ENCODE measurements at places on chromosomes 13 and 19.
A peak's percentile ranks its signal among the peaks of the same experiment; 100 is the strongest.

GRCh38 chr19:9741476-9742171, 26.9 kb downstream of the ZNF846 start:
- DNase-seq, result no peak

- DNase-seq, result no peak
Measured at GRCh38 chr13:52600666-52601065, 41.6 kb upstream of the HNRNPA1L2 start.

GRCh38 chr13:35388441-35389355, 87.8 kb downstream of the MAB21L1 start:
- DNase-seq, result peak; percentile 36

DNA sequence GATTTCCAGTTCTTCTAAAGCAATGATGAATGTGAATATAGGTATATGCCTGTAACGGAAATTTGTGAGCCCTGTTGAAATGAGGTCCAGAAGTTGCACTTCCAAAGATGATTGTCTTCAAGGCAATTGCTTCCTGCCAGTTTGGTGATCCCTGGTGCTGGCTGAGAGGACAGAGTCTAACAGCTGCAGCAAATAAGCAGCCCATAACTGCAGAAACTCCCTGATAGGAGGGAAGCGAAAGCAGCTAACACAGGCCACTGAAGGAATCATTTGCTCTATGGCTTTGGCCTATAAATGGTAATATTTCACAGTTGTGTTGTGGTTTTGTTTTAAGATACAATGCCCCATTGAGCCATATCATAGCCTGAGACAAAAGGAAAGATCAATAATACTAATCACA, 451.5 kb upstream of the MIR17HG start:
- no peak for DNase-seq

DNA sequence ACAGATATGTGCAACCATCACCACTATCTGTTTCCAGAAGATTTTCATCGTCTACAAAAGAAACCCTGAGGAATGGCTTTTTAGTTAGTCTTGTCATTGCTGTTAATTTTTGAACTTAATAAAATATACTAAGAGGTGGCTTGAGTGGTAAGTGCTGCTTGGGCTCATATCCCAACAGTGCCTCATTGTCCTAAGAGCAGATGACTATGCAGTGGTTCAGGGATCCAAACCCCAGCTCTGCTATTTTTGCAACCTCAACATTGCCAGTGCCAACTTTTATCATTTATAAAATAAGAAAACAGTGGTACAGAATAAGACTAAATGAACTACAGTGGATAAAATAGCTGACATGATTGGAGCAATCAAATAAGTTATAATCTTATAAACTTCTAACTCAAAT, 123.2 kb upstream of the SLC7A1 start:
- DNase-seq, result no peak

GRCh38 chr13:32264407-32264806, 50.8 kb downstream of the ZAR1L start:
- peak; percentile 38 for DNase-seq

DNA sequence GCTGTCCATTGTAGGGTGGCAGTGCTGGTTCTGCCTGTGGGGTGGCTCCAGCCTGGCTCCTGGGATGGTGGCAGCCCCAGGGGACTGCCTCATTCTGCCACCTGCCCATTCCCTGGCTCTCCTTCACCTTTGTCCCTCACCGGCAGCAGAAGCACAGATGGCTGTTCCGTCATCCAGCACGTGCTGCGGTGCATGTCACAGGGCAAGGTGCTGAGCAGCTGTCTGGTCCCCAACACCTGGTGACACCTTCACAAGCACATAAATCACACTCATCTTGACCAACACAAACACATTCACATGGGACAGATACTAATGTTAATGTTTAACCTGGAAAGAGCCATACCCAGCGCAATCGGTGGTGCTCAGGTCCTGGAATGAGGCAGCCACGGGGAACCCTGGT, 126.8 kb downstream of the UQCRFS1 start:
- DNase-seq, result no peak

DNA sequence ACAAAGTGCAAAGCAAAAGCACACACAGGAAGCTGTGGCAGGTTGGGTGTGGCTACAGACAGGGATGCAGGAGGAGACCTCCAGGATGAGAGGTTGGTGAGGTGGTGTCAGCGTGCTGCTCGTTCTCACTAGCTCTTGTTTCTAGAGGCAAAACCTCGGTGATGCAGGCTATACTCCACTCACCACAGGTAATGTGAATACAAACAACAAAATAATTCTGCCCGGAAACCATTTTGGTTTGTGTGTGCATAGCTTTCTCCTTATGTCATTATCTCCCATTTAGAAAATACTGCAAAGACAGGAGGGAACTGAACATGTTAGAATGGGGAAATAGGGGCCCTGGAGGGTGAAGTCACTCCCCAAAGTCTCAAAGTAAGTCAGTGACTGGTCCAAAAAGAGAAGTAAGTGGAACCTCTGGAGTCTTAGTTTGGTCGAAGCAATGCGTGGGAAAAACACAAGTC, 9.4 kb downstream of the LCP1 start:
- no peak for DNase-seq

DNA sequence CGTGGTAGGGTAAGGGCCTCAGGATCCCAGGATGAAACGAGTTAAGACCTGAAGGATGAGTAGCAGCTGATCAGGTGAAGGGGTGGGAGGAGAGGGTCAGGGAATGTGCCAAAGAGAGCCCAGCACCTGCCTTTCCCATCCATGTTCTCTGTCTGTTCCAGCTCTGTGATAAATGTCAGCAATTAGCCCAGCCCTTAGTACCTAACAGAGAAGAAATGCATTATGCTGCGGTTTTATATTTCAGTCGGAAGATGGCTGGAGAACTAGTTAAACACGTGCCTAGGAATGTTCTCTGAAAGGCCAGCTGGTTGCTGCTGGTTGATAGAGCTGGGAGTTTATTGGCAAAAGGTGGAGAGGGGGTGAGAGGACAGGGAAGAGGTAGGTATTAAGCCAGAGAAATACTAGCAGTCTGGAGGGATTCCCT, 268.2 kb downstream of the SHISA2 start:
- DNase-seq, result no peak

DNA sequence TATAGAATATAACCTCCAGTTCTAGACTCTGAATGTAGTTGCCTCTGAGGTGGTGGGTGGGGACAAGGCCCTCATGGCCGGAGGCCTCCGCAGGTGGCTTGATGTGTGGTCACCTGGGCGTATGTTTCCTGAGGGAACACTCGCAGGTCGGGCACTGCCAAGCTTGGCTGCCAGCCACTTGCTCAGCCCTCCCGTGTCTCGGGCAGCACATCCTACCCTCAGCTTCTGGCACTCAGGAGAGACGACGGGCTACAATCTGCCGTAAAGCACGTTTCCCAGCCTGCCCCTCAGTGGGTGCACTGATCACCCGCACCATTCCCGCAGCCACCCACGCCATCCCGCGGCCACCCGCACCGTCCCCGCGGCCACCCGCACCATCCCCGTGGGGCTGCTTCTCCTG, 15.2 kb downstream of the THOP1 start:
- DNase-seq, result no peak

DNA sequence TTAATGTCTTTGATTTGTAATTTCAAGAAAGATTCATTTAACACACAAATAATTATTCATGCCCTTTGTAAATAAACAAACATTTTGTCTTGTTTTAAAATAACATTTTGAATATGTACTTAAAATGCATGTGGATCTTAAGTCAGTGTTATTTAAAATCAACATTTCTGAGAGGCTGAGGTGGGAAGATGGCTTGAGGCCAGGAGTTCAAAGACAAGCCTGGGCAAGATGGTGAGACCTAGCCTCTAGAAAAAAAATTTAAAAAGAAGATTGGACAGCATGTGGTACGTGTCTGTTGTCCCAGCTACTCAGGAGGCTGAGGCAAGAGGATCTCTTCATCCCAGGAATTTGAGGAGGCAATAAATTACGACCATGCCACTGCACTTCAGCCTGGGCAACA, 1268.2 kb downstream of the SLITRK1 start:
- DNase-seq, result no peak

- no peak for DNase-seq
Measured at GRCh38 chr19:16446108-16446723, 25.6 kb downstream of the EPS15L1 start.

GRCh38 chr19:17058236-17058635, 17.0 kb downstream of the HAUS8 start:
- no peak for DNase-seq

DNA sequence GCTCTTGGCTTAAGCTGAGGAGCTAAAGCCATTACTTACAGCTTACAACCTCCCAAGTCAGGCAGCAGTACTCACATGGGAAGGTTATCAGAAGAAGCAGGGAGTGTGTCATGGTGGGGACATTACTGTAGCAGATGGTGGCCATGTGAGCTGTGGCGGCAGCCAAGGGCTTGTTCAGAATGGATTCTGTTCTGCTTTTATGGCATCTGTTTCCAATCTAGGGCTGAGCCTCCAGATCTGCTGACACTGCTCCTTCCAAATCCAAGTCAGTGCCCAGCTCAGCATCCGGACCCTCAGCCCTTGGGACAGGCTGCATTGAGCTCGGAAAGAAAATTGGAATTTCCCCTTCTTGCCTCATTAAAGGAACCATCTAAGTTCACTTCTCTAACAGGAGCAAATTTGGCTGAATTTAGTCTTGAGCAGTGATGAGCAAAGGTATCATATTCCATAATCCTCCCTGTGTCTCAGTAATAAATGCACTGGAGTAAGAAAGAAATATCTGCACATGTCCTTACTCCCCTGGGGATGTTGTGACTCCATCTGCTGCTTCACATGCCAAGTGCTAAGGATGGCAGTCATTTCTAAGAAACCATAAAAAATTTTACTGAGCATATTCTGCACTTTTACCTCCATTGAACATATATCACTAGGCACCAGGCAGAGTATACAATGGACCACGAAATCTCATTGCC, 73.9 kb downstream of the KCTD12 start:
- no peak for DNase-seq

DNA sequence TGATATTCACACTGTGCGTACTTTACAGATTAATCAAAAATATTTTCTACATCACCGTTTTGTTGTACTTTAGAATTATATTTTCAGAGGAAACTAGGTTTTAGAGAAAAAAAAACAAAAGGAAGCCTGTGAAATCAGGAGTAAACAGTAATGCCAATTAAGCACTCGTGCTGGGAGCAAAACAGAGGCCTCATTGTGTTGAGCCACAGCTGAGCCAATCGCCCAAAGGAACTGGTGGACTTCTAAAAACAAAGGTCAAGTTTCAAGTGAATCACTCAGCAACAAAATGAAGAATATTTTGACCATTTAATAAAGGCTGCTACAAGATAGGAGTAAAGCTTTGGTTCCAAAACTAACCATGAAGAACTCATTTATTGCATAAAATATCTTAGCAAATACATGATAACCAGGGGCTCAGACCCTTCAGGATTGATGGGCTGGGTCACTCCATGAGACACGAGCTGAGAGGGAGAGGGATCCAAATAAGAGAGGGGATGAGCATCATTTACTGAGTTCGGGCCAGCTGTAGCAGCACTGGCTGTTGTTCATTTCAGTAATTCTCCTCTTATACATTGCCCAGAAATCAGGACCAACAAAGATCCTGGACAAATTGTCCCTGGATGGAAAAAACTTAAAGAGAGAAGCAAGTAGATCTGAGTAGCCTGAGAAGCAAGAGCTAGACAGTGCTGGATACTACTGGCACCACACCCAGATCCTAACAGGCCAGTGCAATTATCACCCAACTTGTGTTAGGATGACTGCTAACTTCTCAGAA, 8.3 kb upstream of the NALCN start:
- peak; percentile 31 for DNase-seq

DNA sequence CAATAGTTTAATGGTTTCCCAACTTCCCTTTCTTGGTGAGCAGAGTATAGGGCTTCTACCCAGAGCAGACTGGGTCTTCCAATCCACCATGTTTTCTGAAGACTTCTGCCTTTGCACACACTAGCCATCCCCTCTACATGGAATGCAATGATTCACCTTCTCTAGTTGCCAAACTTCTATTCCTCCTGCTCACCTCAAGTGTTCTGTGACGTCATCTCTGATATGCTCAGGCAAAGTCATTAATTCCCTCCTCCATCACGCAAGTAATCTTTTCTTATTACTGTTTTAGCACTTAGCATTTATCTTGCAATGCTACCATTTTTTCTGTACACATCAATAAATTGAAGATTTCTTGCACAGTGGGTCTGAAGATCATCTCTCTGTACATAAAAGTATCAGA, 174.2 kb downstream of the RBM26 start:
- DNase-seq, result no peak

GRCh38 chr13:41257535-41257934, 5.8 kb downstream of the MTRF1 start:
- no peak for DNase-seq

DNA sequence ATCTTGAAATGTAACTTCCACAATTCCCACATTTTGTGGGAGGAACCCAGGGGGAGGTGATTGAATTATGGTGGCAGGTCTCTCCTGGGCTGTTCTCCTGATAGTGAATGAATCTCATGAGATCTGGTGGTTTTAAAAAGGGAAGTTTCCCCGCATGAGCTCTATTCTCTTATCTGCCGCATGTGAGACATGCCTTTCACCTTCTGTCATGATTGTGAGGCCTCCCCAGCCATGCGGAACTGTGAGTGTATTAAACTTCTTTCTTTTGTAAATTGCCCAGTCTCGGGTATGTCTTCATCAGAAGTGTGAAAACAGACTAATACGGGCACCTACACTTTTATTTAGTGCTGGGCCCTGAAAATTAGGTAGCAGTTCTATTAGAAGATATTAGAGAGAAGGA, 45.8 kb downstream of the TNFSF13B start:
- DNase-seq, result no peak

GRCh38 chr19:1814833-1815604, 2.9 kb upstream of the ATP8B3 start:
- no peak for DNase-seq

Measured in fibroblast of lung (primary cell).